NCI-H187 (cell line): ENCODE measurements at places on chromosomes 12 and 14.

DNA sequence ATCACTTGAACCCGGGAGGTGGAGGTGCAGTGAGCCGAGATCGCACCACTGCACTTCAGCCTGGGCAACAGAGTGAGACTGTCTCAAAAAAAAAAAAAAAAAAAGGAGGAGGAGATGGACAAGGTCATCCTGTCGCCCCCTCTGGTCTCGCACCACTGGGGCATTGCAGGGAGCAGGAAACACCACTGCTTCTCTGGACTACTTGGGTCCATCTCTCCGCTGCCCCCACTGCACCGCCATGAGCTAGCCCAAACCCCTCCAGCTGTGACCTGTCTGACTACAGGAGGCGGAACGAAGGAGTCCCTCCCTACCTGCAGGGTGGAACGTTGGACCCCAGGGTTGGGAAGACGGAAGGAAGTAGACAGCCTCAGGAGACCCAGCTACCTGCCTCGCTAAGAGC is 18.2 kb upstream of the FAM222A start:
- DNase-seq = no peak

DNA sequence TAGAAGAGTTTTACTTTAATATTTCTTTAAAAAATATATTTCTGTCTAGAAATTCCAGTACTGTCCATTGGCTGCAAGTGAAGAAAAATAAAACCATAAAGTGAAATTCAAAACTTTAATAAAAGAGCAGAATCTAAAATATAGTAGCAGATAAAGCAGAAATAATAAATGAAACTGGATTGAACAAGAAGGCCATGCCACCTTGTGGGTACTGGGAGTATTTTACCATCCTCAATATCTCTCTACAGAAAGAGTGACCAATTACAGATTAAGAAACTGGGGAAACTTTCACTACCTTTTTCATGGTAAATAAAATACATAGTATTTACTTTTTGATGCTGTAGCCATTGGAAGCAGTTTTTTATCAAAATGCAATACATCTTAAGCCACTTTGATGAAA is 220.5 kb downstream of the BCAT1 start:
- DNase-seq = no peak

DNA sequence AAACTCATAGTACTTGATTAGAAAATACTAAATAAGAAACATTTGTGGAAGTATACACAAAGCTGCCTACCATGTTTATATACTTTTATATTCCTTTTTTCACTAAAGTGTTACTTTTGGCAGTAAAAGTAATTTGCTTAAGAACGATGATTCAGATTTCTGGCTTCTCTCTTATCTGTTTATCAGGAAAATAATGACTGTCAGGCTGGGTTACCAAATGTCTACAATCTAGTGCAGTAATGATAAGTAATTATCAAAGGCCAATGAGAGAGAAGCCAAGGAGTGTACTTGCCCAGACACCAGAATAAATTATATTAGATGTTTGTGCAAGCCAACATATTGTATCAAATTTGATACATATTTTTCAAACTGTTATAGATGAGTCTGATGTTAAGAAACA is 113.4 kb downstream of the RALGAPA1 start:
- DNase-seq = no peak

GRCh38 chr12:104750061-104750460 is 208.0 kb downstream of the SLC41A2 start:
- DNase-seq = no peak

DNA sequence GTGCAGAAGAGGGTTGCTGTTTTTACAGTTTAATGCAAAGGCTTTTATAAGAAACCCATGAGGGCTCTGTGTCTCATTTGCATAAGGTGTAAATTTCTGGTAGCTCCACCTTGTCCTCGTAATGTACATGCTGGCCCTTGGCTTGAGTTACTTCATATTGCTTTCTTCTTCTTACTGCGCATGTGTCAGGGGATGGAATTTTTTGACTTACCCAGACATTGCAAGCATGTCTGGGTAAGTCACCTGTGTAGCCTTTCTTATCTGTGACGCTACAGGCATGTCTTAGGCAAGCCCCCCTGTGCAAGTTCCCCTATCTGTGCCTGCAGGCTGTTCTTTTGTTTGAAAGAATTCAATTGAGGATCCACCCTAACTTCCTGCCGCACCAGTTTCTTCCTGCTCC is 274.2 kb downstream of the ETNK1 start:
- no peak for DNase-seq

DNA sequence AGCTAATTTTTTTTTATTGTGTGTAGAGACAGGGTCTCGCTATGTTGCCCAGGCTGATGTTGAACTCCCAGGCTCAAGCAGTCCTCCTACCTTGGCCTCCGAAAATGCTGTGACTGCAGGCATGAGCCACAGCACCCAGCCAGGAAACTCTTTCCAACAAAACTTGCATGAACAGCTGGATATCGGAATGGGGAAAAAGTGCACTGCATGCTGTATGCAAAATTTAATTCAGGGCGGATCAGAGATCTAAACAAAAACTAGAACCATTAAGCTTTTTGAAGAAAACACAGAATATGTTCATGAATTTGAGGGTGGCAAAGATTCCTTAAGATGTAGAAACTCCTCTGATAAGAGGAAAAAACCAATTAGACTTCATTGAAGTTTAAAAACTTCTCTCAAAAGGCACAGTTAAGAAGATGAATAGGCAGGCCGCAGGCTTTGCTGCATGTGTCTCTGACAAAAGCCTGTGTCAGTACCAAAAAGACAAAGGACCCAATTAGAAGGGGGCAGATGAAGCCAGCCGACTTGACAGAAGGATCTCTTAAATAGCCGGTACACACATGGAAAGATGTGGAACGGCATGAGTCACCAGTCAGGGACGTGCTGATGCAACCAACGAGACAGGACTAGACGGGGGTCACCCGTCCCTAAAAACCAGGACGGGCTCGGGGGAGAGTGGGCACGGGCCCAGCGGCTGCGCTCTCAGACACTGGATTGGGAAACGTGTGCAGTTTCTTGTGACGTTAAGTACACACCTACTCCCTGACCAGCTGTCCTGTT is 34.8 kb upstream of the MMP17 start:
- DNase-seq = no peak

DNA sequence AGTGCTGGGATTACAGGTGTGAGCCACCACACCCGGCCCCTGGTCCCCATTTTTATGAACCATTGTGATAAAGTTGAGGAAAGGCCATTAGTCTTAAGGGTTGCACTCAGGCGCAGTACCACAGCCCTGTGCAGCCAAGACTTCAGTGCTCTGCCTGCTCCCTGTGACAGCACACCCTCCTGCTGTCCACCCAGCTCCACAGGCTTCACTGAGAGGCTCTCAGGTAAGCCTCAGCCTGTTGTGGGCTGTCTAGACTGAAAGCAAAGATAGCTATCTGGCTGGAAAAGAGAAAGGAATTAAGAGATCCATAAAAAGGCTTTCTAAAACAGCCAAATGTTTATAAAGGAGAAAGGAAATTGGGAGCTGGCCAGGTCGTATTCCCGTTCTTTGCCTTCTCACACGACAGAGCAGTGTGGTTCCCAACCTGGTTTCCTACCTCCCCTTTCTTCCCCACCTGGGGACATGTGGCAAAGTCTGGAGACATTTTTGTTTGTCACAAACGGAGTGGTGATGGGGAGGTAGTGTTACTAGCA is 19.1 kb upstream of the DNM1L start:
- DNase-seq = no peak
